Activated CD8-positive, alpha-beta memory T cell treated with anti-CD3 and anti-CD28 coated beads, Interleukin-2, amount 10 ng/mL, durations not matched to agents 7 days and 5 days (primary cell): ENCODE measurements at places on chromosomes 4 and X. TPM values are rescaled to one million over a fixed set of nuclear protein-coding genes. Genes with fewer than 3 reads are reported as not detected.

DNA sequence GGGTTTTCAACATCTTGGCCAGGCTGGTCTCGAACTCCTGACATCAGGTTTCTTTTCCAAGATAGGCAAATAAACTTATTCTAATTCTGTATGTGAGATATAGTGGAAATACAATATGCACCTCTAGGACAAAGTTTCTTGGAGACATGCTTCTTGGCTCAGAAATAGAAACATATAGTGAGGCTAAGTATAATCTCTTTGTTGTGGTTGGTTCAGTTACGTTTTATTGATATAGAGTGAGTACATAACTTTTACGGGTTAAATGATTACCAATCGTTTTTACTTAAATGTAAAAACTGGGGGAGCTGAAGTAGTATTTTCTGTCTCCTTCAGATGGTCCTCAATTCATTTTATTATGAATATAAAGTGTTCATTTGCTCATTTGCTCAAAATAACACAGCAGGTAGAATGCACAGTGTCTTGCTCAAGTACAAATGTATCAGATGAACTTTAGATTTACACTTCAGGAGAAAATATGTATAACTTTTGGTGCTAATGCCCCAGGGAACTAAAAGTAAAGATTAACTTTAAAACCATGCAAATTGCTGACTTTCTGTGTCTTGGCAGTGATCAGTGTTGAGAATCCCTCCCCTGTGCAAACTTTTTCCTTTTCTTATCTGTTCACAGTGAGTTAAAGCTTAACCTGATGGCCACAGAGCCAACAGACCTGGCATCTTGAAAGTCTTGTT is 77.6 kb downstream of the AFF1 start:
- DNase-seq: no peak

- no peak for DNase-seq
These were observed 492.0 kb upstream of the ARX start for GRCh38 chrX:25507801-25508200.

DNA sequence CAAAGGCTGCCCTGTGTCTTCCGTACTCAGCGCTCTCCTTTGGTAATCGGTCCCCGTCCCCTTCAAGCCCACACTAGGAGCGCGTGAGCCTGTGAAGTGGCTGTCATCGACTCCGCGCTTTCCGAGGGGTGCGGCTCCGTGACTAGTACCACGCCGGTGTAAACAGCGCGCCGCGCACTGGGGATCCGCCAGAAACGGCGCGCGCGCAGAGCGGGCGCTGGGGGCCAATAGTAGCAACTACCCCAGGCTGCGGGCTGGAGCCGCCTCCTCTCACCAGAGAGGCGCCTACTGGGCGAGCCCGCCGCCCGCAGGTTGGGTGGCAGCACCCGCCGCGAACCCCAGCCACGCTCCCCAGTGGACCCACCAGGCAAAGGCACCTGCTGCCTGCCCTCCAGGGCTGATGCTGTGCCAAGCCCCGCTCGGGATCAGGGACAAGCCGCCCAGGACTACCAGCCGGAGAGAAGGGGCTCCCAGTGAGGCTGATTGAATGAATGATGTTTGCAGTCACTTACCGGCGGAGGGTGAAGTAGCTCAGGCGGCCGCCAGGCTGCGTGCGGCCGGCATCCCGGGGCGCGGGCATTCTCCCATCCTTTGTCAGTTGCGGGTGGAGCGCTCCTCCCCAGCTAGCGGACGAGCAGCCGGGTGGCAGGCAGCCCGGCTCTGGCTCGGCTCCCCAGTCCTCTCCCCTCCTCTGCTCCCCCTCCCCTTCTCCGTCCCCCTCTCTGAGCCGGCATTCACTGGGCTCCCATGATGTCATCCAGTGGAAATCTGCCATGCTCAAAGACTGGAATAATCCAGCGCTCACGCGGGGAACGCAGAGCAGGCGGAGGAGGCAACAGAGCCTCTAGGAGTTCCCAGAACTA is 370.3 kb upstream of the SMIM31 start:
- DNase-seq: no peak

DNA sequence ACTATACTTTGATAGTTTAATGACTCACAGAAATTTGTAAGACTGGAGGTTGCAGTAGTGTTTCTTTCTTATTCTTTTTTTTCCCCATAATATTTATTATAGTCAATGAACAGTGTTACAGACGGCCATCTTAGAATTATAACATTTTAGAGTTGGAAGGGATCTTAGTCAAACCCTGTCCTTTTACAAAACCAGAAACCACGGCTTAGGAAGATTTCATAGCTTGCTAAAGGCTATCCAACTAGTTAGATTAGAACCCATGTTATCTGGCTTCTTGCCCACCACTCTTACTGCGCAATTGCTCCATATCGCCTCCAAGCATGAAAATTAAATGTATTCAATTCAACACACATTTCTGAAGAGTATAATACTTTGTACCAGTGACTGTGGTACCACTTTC is 1.1 kb downstream of the XIAP start:
- no peak for DNase-seq

DNA sequence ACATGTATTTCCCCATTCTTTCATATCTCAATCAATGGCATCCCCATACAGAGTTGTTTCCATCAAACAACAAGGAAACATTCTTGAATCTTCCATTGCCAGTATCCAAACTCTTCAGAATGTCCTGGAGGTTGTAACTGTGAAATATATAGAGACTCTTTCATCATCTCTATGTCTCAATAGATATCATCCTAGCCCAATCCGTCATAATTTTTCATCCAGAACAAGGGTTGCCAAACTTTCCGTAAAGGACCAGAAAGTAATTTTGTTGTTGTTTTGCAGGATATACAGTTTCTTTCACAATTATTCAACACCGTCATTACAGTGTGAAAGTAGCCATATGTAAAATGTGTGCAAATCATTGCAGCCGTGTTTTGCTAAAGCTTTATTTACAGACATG is 15.2 kb upstream of the CXCL6 start:
- no peak for DNase-seq

Gene CYTL1
- not detected for total RNA-seq

Gene RWDD4
- 17.8 TPM for total RNA-seq

- DNase-seq: no peak
These were observed 61.1 kb downstream of the ABCG2 start for GRCh38 chr4:88097301-88097700.

DNA sequence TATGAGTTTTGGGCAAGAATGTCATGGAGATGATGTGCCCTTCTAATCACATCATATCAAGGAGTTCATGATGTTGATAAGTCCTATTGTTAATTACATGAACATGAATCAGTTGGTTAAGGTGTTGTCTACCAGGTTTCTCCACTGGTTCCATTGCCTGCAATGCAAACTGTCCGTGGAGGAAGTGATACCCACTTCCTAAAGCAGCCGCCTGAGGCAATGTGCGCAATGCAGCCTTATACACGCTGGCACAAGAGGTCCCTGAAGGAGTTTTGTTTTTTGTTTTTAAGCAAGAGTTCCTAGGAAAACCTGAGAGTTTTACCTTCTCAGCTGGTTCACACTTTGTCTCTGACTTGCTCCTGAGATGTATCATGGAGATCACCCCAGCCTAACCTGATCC is 5.9 kb upstream of the GPKOW start:
- DNase-seq: no peak

- no peak for DNase-seq
These were observed 39.3 kb downstream of the ING2 start for GRCh38 chr4:183544109-183544508.

- DNase-seq: no peak
These were observed 20.3 kb downstream of the RNF4 start for GRCh38 chr4:2489081-2489805.

GRCh38 chr4:164188236-164188635 is 565.7 kb upstream of the SMIM31 start:
- no peak for DNase-seq

GRCh38 chrX:45508454-45508853 is 307.8 kb upstream of the DIPK2B start:
- no peak for DNase-seq
